ENCODE measurements at places on chromosomes 12 and 14.

GRCh38 chr12:121801595-121802484 lies 2.0 kb upstream of the SETD1B start:
- DNase-seq = no peak

DNA sequence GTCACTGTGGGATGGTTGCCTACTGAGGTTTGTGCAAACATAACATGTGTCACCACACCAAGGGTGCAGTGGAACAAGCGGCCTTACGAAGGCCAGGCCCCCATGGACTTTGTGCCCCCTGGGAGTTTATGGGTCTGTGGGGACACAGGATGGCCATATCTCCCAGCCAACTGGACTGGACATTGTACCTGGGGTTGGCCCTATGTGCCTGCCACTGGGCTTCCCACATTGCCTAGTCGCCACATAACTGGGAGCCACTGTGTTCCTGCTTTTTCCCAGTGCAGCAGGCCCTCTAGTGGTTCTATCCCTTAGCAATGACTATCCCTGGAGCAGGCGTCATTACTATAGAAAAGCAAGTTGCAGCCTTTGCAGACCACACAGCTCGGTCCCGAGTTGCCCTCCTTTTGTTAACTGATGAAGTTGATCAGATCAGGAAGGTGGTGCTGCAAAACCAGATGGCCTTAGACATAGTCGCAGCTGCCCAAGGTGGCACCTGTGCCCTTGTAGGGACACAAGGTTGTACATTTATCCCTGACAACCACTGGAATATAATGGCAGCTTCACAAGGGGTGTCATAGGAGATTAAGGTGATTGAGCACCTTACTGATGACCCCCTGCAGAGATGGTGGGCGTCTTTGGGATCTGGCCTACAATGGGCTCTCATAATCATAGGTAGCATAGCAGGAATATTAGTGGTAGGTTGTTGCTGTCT lies 15.2 kb upstream of the RNASE12 start:
- peak; percentile 79 for DNase-seq

- peak; percentile 66 for DNase-seq
Observed at GRCh38 chr12:121499929-121500793, 80.7 kb downstream of the KDM2B start.

DNA sequence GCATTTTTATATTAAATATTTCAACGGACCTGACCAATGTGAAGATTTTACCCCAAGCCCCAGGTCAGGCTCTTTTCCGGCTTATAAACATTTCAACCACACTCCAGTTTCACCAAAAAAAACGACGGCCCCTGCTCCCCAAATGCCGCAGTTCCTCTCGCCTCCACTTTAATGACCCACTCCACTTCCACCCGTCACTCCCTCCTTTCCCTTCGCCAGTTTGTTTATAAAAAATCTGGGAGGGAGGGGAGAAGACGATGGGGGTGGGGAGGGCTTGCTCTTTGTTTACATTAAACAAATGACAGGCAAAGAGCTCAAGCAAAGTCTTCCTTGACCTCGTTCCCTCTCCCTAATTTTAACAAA lies 5.4 kb downstream of the SIX6 start:
- no peak for DNase-seq

DNA sequence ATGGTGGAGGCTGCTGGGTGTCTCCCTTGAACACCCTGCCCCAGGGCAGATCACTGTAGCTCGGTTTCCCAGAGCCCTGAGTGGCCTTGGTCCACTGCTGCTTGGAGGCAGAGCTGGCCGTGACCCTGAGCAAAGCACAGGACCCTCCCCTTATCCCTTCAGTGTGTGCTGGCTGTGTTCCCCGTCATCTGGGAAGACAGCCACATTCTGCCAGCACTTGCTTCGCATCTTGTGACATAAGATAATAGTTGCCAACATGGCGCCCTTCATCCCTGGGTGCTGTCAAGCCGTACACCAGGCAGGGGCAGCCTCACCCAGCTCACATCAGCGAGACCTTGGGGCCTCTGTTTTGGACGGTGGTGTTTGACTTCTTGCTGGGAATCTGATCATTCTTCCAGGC lies 12.1 kb upstream of the ALDH2 start:
- DNase-seq = no peak

DNA sequence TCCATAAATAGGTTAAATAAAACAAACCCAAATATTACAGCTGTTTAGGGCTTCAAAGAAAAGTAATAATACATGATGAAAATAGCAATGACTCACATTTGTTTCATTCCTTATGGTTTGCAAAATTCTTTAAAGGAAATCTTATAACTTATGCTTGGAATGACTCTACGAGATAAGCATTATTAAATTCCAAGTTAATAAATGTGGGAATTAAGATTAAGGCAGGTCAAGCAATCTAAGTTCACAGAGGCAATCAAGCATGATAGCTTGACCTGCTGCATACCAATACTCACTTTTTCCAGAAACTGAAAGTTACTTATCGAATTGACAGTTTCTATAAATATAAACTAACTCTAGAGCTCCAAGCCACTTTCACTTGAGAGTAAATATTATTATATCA lies 1002.9 kb upstream of the SEL1L start:
- DNase-seq = no peak

DNA sequence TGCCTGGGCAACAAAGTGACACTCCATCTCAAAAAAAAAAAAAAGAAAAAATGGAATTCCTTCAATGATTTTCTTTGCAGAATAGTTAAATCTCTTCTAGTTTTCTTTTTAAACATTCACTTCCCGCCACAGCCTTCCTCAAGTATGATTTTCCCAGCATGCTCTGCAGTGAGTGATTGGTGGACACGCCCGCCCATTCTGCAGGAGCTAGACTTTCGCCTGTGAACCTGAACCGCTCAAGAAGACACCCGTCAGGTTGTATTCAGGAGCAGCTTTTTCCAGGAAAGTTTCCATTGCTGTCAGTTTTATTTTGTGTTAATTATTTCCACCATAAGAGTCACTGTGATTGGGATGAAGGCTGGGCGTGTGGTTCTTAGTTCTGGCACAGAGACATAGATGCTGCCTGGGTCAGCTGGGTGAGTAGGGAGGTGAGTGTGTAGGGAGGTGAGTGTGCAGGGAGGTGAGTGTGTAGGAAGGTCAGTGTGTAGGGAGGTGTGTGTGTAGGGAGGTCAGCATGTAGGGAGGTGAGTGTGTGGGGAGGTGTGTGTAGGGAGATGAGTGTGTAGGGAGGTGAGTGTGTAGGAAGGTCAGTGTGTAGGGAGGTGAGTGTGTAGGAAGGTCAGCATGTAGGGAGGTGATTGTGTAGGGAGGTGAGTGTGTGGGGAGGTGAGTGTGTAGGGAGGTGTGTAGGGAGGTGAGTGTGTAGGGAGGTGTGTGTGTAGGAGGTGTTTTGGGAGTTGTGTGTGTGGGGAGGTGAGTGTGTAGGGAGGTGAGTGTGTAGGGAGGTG lies 76.2 kb downstream of the KIF26A start:
- no peak for DNase-seq

DNA sequence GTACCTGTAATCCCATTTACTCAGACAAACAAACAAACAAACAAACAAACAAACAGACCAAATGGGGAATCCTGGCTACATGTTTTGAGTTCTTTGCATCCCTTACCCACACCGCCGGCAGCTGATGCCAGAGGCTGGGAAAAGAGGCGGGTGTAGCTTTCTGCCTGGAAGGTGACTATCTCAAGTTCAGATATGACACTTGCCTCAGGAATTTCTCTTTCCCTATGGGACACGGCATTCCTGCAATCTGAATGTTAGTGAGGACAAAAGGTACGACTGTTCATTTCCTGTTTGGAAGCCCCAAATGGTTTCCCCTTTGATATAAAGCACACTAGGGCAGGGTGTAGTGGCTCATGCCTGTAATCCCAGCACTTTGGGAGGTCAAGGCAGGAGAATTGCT lies 2.9 kb downstream of the MYL2 start:
- DNase-seq = no peak

DNA sequence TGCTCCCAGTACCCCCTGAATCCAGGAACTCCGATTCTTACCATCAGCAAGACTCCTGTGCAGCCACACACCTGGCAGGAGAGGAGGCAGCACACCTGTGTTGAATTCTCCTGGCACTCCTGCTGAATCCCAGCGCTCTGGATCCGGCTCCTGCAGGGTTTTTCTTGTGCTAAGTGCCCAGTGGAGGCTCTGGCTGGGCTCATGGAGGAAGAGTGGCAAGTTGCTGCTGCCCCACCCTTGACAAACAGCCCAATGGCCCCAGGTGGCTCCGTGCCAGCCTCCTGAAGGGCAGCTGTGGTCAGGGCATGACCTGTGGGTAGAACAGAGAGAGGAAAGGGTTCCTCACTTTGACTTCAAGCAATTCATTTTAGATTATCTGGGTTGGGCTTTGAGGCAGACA lies 20.0 kb downstream of the CRACR2A start:
- no peak for DNase-seq

GRCh38 chr14:78508023-78508422 lies 337.9 kb downstream of the NRXN3 start:
- DNase-seq = no peak

DNA sequence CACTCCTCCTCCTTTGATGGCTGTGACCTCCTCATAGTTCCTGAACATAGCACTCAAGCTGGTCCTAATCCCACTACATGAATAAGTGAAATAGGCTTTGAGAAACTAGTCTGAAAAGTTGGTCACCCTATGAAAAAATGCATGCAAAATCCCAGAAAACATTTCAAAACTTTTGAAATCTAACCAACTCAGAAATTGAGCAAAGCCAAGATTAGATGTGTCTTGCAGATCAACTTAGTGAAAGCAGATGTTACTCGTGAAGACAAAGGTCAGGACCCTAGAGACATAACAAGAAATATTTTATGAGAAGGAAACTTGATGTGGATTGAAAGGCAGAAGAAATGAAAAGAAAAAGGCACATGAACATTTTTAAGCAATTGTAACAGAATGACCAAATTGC lies 63.3 kb downstream of the TSHR start:
- DNase-seq = no peak

- DNase-seq = no peak
Observed at GRCh38 chr14:95138876-95139275, 18.5 kb downstream of the DICER1 start.

DNA sequence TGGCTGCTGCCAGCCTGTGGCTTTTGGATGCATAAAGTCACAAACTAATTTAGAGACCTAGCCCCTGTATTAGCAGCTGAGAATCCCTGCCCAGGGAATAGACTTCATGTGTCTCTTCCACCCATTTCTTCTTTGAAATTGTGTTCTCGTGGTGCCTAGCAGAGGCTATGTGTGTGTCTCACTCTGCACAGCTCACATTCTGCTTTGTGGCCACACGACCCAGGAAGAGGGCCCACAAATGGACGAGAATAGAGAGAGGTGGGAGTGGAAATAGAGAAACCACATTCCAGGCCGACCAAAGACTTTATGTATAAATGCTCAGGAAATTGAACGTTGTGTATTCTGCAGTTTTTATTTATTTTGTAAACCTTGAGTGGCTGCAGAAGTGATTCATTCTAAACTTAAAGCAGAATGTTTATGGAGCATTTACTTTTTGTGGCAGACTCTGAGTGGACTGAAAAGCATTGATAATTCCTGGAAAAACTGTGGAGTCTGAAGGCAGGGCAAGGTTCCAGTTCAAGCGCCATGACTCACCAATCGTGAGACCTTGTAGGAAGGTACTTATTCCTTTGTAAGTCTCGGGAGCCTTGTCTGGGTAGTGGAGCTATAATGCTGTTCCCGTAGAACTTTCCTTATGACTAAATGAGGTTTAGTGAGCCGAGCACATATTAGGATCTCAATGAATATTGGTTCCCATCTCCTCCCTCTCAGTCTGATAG lies 9.1 kb downstream of the B4GALNT3 start:
- no peak for DNase-seq

GRCh38 chr12:101238306-101238705 lies 28.3 kb upstream of the SLC5A8 start:
- DNase-seq = no peak

DNA sequence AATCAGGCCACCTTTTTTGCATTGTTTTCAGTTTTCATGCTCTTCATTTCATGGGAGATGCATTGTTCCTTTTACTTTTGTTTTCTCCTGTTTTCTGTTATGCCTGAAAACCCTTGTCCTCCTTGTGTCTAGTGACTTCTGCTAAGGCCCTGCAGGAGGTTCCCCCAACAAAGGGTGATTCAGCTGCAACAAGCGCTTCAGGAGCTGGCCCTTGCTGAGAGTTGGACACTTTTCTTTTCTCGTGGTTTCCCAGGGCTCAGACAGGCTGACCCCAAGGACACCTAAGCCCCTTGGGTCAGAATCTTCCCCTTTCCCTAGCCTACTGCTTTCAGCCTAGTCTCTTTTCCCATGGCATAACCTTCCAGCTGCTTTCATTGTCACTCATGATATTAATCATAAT lies 98.9 kb downstream of the PLXNC1 start:
- DNase-seq = no peak

GRCh38 chr14:95445676-95446075 lies 70.8 kb downstream of the SYNE3 start:
- no peak for DNase-seq

Measured in HuH-7 (cell line).